Stomach (tissue), 19 donors: ENCODE measurements at places on chromosomes 2 and 18.

DNA sequence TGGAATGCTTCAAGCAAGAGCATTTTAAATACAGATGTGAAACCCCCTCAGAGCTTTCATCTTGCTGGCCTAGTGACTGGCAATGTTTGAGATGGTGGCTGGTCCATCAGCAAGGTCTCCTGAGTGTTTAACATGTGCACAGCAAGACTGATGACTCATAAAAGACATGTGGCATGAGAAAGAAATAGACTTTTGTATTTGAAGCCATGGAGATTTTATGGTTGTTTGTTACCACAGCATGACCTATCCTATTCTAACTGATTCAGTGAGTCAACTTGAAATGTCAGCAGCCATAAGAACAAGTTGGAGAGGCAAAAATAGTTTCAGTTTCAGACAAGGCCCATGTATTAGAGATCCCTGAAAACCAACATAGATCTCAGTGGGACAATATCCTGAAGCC lies 154.7 kb upstream of the LYPD1 start:
- DNase-seq: no peak

DNA sequence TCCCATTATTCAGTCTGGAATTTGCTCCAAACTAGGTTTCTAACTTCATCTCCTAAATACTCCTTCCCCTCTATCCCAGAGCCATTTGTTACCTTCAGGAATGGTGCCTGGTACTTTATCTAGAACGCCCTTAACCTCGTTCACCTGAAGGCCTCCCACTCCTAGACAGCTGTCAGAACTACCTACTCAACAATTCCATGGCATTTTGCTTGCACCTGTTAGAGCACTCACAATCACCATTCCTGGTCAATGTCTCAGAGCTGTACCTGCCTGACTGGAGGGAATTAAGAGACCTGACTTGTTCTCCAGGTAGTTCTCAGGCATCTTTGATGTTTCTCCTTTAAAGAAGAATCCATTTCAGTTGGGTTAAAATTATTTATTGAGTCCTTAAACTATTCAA lies 88.9 kb downstream of the GAREM1 start:
- DNase-seq: no peak

GRCh38 chr2:67323209-67323991 lies 73.7 kb upstream of the ETAA1 start:
- peak; percentile 30 for DNase-seq

GRCh38 chr2:8677646-8678592 lies 3.9 kb upstream of the ID2 start:
- peak; percentile 43 for DNase-seq

DNA sequence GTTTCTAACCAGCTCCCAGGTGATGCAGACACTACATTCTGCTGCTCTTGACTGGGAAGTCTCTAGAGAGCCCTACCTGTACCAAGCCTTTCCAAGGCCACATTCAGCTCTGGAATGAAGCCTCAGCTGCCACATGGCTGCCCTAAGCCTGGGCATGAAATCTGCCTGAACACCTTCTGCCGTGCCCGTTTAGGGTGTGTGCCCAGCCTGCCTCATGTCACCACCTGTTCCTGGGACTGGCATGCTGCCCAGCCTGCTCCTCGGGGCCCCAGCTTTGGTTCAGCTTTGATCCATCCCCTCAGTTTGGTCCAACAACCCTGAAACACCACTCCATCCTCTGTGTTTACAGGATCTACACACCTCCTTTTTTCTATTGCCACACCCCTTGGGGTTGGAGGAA lies 210.9 kb downstream of the L3MBTL4 start:
- DNase-seq: peak; percentile 31

- DNase-seq: no peak
Measured at GRCh38 chr2:105873721-105874120, 129.0 kb downstream of the NCK2 start.

GRCh38 chr2:203562268-203562667 lies 27.2 kb upstream of the RAPH1 start:
- peak; percentile 66 for DNase-seq

DNA sequence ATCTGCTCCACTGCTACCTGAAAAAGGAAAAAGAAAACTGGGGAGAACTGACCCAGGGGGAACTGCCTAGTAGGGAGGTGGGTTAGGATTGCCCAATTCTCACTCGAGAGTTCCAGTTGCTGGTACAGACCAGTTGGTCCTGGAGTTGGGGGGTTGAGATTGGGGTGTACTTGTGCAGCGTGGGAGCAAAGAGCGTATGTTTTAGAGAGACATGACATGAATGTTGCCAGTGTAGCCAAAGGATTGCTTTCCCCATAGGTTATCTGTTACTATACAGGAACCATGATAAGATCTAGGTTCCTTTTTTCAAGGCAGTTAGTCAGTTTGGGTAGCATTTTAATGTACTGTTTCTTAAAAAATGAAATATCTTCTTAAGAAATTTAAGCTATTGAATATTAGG lies 68.6 kb downstream of the APLF start:
- DNase-seq: no peak

- no peak for DNase-seq
Measured at GRCh38 chr2:57373530-57373929, 673.1 kb upstream of the VRK2 start.

- no peak for DNase-seq
Measured at GRCh38 chr2:138245310-138245709, 256.3 kb upstream of the SPOPL start.

- DNase-seq: no peak
Measured at GRCh38 chr2:102674370-102674769, 55.0 kb downstream of the SLC9A2 start.

DNA sequence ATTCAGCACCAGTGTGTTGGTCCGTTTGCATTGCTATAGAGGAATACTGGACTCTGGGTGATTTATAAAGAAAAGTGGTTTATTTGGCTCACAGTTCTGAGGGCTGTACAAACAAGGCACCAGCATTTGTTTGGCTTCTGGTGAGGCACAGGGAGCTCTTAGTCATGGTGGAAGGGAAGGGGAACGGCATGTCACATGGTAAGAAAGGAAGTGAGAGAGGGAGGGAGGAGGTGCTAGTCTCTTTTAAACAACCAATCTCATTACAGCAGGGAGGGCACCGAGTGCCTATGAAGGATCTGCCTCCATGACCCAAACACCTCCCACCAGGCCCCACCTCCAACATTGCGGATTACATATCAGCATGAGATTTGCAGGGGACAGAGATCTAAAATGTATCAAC lies 143.9 kb upstream of the DLX2 start:
- no peak for DNase-seq

- DNase-seq: no peak
Measured at GRCh38 chr2:36403675-36404230, 48.2 kb downstream of the CRIM1 start.

GRCh38 chr18:9878095-9878494 lies 7.7 kb upstream of the TXNDC2 start:
- no peak for DNase-seq

DNA sequence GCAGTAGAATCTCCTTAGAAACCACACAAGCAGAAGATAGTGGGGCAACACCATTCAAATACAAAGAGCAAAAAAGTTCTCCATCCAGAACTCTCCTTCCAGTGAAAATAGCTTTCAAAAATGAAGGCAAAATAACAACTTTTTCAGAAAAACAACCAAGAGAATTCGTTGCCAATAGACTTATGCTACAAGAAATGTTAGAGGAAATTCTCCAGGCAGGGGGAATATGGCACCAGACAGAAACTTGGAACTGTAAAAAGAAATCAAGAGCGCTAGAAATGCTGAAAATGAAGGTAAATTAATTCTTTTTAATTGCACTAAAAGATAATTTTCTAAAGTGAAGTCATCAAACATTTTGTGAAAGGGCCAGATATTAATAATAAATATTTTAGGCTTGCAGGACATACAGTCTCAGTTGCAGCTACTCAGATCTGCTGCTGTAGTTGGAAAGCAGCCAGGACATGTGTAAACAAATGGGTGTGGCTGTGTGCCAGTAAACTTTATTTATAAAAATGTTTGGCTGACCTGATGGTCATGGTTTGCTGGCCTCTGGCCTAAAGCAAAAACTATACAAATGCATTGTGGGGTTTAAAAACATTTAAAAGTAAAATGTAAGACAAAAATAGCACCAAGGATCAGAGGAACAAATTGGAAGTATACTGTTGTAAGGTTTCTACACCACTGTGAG lies 73.7 kb upstream of the TGFA start:
- no peak for DNase-seq

GRCh38 chr2:128797533-128797932 lies 478.9 kb upstream of the HS6ST1 start:
- DNase-seq: peak; percentile 16

- DNase-seq: no peak
Measured at GRCh38 chr2:221618007-221618406, 45.9 kb upstream of the EPHA4 start.

DNA sequence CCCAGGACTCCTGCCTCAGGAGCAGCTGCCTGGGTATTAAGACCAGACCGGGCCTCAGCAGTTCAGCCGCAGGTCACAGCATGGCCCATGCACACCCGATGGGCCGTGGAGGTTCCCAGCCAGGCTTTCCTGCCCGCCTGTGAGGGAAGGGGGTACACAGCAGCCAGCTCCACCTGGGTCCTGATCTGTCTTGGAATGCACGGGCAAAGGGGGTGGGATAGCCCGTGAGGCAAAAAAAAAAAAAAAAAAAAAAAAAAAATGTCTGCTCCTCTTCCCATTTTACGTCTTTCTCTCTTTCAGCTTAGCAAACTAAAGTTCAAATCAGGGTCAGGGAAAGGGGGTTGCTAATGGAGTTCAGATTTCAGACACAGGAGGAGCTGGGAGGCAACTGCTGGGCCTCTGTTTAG lies 385.2 kb downstream of the TNS1 start:
- no peak for DNase-seq

DNA sequence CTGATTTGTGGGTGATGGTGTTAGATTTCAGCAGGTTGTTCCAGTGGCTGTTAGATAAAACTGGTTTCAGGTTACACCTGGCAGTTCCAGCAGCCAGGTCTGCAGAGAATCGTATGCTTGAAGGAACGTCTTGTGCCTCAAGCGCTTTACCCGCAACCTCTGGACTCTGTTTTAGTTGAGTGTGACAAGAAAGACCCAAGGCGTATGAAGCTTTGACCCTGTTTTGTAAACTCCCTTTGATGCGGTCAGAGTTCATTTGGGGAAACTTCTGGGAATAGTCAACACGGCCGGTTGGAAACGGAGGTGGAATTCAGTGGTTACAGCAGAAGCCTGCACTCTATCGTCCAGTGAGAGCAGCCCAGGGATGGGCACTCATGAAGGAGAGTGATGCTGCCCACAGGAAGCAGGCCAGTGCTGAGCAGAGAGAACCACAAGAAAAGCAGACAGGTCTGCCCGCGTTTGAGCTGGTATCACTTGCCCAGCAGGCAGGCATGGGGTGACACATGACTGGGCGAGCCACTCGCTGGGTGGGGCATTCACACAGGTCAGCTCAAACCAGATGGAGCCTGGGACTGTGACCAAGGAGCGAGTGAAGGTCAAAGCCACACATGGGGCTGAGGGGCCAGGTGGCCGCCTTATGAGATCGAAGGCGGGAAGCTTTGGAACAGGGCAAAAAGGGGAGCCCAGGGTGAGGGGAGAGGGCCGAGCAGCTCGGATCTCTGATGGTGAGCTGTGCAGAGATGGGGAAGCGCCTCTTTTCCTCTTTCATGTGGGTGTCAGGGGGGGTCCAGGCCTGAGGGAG lies 99.6 kb upstream of the MBOAT2 start:
- DNase-seq: peak; percentile 81

- DNase-seq: no peak
Measured at GRCh38 chr2:86302320-86302719, 35.1 kb downstream of the REEP1 start.

- DNase-seq: no peak
Measured at GRCh38 chr18:39732918-39733317, 2167.3 kb upstream of the CELF4 start.

DNA sequence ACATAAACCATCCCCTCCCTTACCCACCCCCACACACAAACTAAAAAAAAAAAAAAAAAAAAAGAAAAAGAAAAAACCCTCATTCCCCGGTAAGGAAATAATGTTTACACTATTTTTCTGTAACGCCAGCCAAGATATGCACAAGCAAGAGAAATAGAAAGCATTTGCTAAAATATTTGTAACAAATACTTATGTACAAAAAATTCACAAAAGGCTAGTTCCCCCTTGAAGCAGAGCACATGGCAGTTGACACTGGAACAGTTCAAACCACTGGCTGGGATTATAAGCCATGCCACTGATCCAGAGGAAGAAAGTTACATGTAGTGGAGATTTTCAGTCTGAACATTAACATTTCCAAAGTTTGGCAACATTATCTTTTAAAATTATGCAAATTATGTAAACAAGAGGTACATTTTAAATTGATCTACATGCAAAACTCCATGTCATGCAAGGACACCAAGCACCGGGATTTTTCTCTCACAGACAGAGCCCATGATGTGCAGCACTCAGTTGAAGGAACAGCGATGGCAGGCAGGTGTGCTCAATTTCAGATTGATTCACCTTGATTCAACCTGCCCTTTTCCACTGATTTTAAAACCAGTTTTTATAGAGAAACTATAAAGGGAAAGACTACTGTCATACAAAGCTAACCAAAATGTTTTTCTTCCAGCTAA lies 21.4 kb downstream of the PNO1 start:
- DNase-seq: no peak

DNA sequence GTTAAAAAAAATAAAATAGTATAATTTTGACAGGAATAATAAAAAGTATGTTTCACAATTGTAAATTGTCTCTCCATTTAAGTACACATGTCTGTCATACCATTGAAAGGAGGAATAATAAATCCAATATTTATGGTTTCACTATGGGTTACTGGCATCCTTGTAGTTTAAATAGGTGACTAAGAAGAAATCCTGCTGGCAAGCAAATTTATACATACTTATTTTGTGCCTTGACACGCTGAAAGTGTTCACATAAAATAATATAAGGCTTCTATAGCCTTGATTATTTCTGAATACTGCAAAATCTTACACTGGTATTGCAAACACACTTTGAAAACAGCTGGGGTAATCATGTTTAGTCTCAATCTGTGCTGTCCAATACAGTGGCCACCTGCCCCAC lies 138.3 kb upstream of the ETAA1 start:
- DNase-seq: no peak

- DNase-seq: peak; percentile 70
Measured at GRCh38 chr2:102449370-102449974, 23.6 kb upstream of the SLC9A4 start.

DNA sequence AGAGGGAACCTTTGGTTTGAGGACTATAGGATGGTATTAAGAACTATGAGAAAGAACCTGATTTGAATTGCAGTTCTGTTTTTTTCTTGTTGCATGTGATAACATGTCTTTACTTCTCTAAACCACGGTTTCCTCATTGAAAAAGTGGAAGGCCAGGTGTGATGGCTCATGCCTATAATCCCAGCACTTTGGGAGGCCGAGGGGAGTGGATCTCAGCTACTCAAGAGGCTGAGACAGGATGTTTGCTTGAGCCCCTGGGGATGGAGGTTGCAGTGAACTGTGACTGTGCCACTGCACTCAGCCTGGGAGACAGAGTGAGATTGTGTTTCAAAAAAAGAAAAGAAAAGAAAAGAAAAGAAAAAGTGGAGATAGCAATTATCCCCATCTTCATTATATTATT lies 32.3 kb downstream of the SCN9A start:
- no peak for DNase-seq

GRCh38 chr2:239726631-239727181 lies 298.4 kb downstream of the NDUFA10 start:
- no peak for DNase-seq
